Right hindlimb (tissue), 1 donor: ENCODE measurements at places on chromosomes 6 and 20.
A peak's percentile ranks its signal among the peaks of the same experiment; 100 is the strongest.

- DNase-seq, result no peak
Observed at GRCh38 chr20:37711994-37712964, 18.4 kb downstream of the CTNNBL1 start.

GRCh38 chr6:47278545-47278944, 31.2 kb downstream of the TNFRSF21 start:
- no peak for DNase-seq

DNA sequence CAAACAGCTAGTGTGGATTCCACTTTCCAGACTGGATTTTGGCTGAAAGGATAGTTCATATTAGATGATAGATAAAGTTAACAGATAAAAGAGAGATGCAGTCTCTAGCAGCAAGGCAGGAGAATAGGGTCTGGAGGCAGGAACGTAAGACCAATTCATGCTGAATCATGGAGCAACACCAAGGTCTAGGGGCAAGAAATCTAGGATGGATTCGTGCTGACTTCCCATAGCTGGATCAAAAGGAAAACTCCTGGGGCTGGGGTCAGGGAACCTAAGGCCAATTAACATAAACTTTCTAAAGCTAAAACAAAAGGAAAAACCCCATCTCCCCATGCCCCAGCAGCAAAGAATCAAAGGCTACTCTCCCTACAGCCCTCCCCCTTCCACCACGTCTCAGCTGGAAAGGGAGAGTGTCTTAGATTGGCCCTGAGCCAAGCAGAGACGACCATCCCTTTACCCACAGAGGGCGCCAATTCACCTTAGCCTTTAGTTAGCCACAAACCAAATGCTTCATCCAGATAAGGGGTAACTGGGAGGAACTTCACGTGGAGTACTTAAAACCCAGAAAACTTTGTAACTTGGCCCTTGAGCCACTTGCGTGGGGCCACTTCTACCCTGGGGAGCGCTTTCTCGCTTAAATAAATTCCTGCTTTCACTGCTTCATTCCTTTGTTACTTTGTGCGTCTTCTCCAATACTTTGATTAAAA, 7.6 kb downstream of the TREM1 start:
- peak; percentile 58 for DNase-seq

- no peak for DNase-seq
Observed at GRCh38 chr6:106805771-106806170, 168.8 kb downstream of the CD24 start.

DNA sequence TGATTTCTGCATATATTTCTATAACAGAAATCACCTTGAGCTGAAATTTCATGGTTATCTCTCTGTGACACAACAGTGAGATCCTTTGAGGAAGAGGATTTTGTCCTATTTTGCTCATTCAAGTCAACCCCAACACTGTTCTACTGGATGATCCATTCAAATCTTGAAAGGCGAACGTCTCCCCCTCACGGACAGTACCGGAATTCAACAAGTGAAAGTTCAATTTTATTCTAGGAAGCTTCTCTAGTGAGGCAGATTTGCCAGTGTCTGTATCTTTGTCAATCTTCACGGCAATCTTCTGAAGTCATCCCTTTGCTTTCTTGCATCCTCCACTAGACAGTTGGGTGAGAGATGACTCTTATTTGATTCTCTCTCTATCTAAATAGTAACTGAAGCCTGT, 91.7 kb upstream of the PDE7B start:
- DNase-seq, result no peak

- DNase-seq, result no peak
Observed at GRCh38 chr6:28171271-28171670, 29.6 kb downstream of the ZKSCAN8 start.

- no peak for DNase-seq
Observed at GRCh38 chr20:53950031-53950430, 120.4 kb downstream of the BCAS1 start.

GRCh38 chr6:80638213-80639055, 532.0 kb downstream of the BCKDHB start:
- DNase-seq, result peak; percentile 45

GRCh38 chr20:61524951-61525666, 273.0 kb downstream of the CDH4 start:
- no peak for DNase-seq

- no peak for DNase-seq
Observed at GRCh38 chr6:15945593-15946159, 183.2 kb upstream of the MYLIP start.

DNA sequence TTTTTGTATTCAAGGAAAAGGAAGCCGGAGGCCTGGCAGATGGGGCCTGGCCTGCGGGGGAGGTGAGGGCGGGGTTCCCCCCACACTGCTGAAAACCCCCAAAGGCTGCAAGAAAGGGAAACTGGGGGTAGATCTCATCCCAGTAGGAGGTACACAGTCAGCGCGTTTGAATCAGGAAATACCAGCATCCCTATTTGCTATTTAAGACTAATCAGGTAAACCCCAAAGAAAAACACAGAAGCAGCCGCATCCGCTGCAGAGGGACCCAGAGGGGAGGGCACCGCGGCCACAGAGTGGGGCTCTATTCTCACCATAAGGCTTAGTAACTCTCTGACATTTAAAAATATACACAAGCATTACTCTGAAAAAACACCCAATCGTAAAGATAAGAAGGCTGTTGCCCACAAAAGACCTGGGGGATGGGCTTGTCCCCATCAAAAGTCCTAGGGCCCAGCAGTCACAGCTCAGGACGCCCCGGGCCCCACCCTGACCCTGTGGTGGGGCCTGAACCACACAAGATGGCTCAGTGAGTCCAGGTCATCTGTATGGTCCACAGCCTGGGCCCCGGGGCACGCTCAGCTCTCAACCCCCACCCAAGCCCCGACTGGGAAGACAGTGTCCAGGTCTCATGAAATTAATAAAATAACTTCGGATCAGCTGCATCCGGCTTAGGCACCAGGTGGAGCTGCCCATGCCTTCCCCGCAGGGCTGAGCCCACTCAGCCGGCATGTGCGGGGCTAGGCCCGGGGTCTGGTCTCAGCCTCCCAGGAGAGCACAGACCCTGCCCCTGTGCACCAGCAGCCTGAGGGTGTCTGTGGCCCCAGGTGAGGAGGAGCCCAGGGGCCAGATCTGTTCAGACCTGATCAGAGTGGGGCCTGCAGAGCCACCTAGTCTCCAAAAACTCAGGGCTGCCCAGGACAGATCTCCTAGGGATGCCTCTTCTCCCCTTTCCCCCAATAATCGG, 31.0 kb downstream of the KCNQ2 start:
- no peak for DNase-seq

DNA sequence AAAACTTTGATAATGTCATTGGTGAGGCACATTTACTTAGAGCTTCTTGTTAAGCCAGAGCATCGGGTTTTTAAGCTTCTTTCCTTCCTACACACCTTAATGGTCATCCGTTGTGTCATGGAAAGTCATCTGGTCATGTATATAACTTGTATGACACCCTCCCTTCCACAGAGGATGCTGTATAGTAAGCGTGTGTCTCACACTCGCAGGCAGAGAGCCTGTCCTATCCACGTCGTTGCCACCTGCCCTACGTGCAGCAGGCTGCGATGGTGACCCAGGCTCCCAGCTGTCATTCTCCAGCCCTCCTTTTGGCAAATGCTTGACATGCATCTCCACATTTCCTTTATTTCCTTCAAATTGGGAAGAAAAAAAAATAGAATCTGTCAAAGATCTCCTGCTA, 85.6 kb downstream of the MYB start:
- no peak for DNase-seq

DNA sequence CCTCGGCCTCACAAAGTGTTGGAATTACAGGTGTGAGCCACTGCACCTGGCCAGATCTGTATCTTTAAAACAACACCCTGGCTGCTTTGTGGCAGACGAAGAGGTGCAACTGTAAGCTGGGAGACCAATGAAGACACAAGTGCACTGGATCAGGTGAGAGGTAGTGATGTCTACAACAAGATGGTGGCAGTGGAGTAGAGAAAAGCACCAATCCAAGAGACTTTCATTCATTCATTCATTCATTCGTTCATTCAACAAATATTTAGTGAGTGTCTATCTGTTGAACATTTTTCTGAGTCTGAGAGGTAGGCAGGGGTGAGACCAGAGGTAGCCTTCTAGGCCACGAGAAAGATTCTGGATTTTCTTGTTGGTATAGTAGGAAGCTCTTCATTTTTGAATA, 36.9 kb upstream of the TTPAL start:
- no peak for DNase-seq

- DNase-seq, result no peak
Observed at GRCh38 chr20:20992686-20993360, 113.3 kb downstream of the LINC00237 start.

DNA sequence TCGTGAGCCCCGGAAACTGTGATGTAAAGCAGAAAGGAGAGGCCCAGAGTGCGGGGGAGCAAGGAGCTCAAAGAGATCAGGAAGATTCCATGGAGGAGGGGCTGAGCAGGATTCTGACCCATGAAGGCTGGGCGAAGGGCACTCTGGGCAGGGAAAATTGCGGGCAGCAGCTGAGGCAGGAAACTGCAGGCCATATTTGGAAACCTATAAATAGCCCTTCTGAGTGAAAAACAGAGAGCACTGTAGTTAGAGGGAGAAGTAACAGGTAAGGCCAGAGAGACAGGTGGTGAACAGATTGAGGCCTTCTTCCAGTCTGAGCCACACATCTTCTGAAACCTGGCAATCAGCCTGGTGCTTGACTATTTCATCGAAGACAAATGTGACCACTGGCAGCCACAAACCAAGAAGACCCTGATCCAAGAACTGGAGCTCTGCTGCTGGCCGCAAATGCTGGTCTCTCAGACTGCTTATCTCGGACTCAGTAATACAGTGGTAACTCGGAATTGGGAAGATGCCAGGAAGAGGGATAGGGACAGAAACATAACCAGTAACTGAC, 14.1 kb upstream of the BEND3 start:
- DNase-seq, result peak; percentile 24

DNA sequence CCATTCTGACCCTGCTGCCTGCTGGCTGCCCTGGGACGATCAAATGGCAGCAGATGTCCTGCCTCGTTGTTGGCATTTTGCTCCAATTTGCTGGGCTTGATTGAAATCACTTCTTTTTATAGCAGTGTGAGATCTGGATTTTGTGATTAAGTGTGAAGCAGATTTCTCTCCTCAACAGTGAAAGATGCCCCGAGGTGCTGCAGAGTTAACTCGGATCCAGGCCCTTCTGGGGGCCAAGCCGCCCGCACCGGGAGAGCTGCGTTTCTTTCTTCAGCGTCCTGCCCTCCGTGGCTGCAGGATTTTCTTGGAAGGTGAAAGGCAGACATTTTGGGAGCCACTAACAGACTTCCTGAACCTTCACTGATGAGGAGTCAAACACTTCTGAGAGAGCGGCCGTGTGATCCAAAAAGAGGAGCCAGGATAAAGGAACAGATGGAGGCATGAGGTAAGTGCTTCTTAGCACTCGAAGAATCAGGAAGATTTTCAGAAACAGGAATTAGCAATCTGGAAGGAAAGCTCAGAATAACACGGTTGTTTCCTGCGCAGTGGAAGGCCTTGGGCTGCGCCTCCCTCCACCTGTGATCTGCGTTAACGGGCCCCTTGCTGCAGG, 139.5 kb upstream of the AFDN start:
- DNase-seq, result no peak

GRCh38 chr6:20001286-20001685, 164.1 kb downstream of the ID4 start:
- no peak for DNase-seq

GRCh38 chr20:44526129-44526528, 4.3 kb upstream of the SERINC3 start:
- DNase-seq, result no peak

DNA sequence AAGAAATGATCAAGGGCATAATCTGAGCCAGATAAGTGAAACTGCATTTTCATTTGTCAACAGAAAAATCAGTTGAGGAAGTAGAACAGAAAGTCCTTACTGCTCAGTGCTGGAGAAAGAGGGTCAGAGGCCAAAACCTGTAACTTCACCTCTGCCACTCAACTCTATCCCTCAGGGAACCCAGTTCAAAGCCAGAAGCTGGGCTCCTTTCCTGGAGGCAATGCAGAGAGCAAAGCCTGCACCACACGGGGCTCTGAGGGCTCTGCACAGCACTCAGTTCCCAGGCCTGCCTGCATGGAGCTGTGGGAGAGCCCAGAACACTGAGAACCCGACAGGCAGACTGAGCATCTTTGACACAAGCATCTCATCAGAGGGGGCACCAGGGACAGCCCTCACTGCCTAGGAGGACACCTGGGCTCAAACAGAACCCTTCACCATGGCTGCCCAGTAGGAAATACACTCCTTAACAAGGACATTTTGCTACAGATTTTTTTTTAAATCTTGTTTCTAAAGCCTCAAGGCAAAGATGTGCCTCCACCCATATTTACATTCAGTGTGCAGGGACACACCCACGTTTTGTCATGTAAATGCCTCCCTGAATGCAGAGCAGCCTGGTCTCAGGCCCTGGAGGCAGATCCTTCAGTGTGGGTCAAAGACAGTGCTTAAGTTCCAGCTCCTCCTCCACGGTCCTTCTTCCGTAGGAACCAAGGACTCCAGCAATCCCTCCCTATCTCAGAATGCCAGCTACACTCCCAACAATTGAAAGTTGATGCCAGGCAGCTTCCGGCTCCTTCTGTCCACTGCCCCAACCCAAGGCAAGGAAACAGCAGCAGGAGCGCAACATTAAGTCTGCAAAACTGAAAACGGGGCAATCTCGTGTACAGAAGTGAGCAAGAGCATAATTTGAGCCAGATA, 6.6 kb downstream of the RNASET2 start:
- DNase-seq, result no peak

DNA sequence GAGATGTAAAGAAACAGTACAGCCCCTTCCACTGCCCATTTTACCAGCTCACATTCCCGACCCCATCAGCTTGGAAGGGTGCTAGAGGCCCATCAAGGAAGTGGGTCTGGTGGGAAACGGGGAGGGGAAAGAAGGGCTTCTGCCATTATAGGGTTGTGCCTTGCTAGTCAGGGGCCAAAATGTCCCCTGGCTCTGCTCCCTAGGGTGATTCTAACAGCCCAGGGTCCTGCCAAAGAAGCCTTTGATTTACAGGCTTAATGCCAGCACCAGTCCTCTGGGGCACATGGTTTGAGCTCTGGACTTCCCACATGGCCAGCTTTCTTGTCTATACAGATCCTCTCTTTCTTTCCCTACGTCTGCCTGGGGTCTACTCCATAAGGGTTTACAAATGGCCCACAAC, 10.6 kb upstream of the ZNF76 start:
- DNase-seq, result no peak

- no peak for DNase-seq
Observed at GRCh38 chr20:41577129-41578009, 40.8 kb downstream of the CHD6 start.

- no peak for DNase-seq
Observed at GRCh38 chr20:62780696-62781095, 15.6 kb upstream of the MRGBP start.

- DNase-seq, result no peak
Observed at GRCh38 chr20:62312662-62312977, 9.8 kb downstream of the ADRM1 start.

GRCh38 chr20:58746620-58747019, 54.0 kb downstream of the NPEPL1 start:
- peak; percentile 63 for DNase-seq
